ENCODE measurements at places on chromosomes 1 and 21. TPM values are rescaled to one million over a fixed set of nuclear protein-coding genes. Genes with fewer than 3 reads are reported as not detected.

CCDC24 gene
- not detected for total RNA-seq

MTARC1 gene
- 6.8 TPM for total RNA-seq

HDGF gene
- 41.2 TPM for total RNA-seq

SRP9 gene
- 210 TPM for total RNA-seq

CGN gene
- 0.29 TPM for total RNA-seq

MEGF6 gene
- total RNA-seq, result 69.0 TPM

ATP1A2 gene
- 10.2 TPM for total RNA-seq

ZNF648 gene
- not detected for total RNA-seq

RIPK4 gene
- not detected for total RNA-seq

MATN1 gene
- not detected for total RNA-seq

COL8A2 gene
- 5.4 TPM for total RNA-seq

RNF115 gene
- 33.4 TPM for total RNA-seq

NEK7 gene
- 131 TPM for total RNA-seq

DDR2 gene
- total RNA-seq, result 49.4 TPM

PROK1 gene
- not detected for total RNA-seq

IL12RB2 gene
- total RNA-seq, result 0.64 TPM

CR2 gene
- total RNA-seq, result not detected

PLEKHA6 gene
- 5.9 TPM for total RNA-seq

OR6N1 gene
- total RNA-seq, result not detected

CAPN2 gene
- total RNA-seq, result 104 TPM

KCNK2 gene
- total RNA-seq, result not detected

ASCL5 gene
- total RNA-seq, result not detected

AMY2A gene
- total RNA-seq, result not detected

GJA9 gene
- total RNA-seq, result not detected

GREM2 gene
- total RNA-seq, result 0.59 TPM

SAMD13 gene
- not detected for total RNA-seq

PRMT6 gene
- 13.8 TPM for total RNA-seq

VSIG8 gene
- not detected for total RNA-seq

ST6GALNAC3 gene
- 6.7 TPM for total RNA-seq

RPS6KC1 gene
- total RNA-seq, result 12.1 TPM

MIER1 gene
- 33.8 TPM for total RNA-seq

PGLYRP4 gene
- total RNA-seq, result not detected

ZBTB7B gene
- 15.2 TPM for total RNA-seq

Measured in uterus (tissue), 4 donors.